ENCODE measurements at places on chromosomes 7 and 10.

DNA sequence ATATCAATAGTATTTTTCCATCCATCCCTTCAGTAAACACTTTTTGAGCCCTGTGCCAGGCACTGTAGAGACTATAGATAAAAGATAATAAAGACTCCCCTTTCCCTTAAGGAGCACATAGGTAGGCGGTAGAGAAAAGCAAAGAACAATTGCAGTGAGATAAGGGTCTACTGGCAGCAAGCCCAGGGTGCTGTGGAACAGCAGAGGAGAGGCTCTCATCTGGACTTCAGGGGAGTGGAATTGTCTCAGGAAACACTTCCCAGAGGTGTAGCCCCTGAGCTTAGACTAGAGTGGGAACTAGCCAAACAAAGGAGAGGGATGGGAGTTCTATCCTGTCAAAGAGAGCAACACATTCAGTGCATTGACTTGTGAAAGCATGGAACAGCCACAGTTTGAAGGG is 102.0 kb downstream of the NRF1 start:
- no peak for DNase-seq

GRCh38 chr10:60352105-60352504 is 37.6 kb downstream of the ANK3 start:
- DNase-seq = no peak

DNA sequence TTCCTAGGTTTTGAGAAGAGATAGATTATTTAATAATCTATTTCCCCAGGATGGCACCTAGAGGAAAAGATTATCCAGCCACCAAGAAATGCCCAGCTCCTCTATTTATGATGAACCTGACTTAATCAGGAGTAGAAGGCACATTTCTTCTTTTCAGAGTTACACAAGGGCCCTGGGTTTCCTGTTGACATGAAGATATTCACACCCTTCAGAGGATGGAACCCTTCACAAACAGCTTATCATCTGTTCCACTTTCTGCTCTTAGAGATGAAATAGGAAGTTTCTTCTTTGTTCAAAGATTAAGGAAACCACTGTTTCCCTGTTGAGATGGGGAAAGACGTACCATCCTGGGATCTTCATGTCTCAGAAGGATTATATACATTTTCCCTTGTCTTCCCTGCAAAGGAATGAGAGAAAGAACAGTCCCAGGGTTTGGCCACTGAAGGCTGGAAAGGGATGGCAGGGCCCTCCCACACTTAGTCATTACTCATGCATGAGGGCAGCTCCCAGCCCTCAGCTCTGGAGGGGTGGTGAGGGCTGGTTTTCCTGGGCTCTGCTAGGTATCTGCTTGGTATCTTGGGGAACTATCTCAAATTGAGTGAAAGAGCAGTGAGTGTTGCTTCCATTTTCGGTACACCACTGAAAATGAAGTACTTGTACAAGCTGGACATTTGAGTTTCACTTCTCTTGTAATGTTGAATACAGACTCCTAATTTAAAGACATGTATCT is 64.0 kb downstream of the MTPAP start:
- DNase-seq = no peak

DNA sequence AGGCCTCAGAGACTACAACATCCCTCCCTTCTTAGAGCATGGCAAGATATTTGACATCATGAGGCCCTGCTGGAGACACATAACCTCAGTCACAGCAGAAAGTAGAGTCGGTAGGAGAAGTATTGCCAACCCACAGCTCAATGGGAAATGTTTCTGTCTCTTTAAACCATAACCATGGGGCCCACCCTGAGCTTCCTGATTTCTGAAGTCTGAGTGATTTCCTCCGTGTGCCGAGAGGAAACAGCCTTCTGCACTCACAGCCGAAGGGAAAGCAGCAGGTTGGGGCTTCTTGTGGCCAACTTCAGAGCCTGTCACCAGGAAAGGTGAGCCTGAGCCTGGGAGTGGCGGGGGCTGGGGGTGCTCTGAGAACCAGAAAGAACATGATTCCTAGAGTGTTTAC is at the start of gene GIMAP1:
TSS of gene GIMAP1 (plus strand) at position 246 of the 400 bp plus-strand sequence. CDS start 2,435 bp downstream, outside the sequence.
- no peak for DNase-seq

DNA sequence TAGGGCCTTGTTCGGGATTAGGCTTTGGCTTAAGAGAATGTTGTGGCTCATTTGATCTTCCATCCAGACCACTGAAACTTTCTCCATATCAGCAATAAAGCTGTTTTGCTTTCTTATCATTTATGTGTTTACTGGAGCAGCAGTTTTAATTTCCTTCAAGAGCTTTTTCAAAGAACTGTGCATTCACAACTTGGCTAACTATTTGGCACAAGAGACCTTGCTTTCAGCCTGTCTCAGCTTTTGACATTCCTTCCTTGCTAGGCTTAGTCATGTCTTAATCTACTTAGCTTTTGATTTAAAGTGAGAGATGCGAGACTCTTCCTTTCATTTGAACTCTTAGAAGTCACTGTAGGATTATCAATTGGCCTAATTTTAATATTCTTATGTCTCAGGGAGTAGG is 19.1 kb upstream of the AKR1B1 start:
- DNase-seq = no peak

GRCh38 chr10:71213127-71213621 is 804 bp downstream of the UNC5B start:
- DNase-seq = no peak

DNA sequence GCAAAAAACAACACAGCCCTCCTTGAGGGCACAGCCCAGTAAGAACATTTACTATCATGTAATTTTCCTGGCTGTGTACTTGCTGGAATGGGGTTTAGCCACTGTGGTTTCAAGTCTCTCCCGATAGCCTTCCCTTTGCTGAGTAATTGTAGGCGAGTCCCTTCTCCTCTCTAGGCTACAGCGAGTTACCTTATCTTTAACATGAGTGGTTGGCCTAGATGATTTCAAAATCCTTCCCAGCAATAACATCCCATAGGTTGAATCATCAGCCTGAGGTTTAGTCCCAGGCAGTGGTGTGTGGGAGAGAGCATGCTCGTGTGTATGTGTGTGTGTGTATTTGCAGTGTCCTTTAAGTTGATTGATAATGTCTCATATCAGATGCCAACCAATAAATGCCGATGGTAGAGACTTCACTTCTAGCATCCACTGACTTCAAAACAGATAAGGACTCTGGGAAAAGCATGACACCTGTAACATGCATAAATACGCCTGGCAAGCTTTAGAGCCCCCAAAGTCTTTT is 142.9 kb upstream of the ZMIZ1 start:
- no peak for DNase-seq

GRCh38 chr7:17971411-17971810 is 31.1 kb upstream of the SNX13 start:
- DNase-seq = no peak

- DNase-seq = no peak
These were observed at the start of gene PWWP2B for GRCh38 chr10:132397036-132397541. TSS of gene PWWP2B (plus strand) at chr10:132397200. CDS start at chr10:132397227, 27 bp downstream.

- no peak for DNase-seq
These were observed 97.7 kb upstream of the FEZF1 start for GRCh38 chr7:122402235-122402634.

DNA sequence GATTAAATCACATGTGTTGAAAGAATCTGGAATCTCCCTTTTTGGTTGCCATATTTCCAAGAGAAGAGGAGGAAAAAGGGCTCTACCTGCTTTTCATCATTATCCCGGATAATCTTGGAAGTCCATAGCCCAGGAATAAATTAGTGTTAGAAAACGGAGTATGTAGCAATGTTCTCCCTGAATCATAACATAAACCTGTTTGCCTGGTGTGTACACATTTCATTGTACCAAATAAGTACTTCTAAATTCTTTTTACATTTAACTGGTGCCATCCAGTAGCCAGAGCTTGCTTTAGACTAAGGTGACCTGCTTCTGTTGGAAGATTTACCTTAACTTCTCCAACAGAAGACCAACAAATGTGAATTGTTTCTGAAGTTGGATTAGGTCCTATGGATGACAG is 182.3 kb upstream of the C7orf33 start:
- DNase-seq = no peak

GRCh38 chr10:126521399-126521798 is 133.1 kb upstream of the ADAM12 start:
- DNase-seq = no peak

Measured in hypothalamus (tissue), 51 donors.